ENCODE measurements at places on chromosomes 1 and 21.

DNA sequence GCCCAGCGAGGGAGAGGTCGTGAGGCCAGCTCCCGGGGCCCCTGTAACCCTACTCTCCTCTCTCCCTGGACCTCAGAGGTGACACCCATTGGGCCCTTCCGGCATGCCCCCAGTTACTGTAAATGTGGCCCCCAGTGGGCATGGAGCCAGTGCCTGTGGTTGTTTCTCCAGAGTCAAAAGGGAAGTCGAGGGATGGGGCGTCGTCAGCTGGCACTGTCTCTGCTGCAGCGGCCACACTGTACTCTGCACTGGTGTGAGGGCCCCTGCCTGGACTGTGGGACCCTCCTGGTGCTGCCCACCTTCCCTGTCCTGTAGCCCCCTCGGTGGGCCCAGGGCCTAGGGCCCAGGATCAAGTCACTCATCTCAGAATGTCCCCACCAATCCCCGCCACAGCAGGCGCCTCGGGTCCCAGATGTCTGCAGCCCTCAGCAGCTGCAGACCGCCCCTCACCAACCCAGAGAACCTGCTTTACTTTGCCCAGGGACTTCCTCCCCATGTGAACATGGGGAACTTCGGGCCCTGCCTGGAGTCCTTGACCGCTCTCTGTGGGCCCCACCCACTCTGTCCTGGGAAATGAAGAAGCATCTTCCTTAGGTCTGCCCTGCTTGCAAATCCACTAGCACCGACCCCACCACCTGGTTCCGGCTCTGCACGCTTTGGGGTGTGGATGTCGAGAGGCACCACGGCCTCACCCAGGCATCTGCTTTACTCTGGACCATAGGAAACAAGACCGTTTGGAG lies 23.7 kb upstream of the TNFRSF1B start:
- DNase-seq = no peak

DNA sequence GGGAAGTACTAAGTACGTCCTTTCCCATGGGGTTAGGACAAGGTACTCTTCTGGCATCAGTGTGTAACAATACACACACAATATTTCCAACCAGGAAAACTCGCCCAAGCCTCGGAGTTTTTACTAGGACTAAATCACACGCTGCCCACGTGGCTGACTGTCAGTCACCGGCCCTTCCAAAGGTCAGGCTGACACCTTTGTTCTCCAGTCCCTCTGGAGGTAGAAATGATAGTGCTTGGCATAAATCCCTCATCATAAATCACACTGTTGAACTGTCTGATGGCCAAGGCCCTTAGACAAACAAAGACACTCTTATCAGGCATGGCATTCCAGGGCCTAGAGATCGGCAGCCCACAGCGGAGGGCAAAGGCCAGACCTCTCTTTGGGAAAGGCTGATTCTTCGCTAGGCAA lies 16.9 kb upstream of the SLAMF9 start:
- DNase-seq = no peak

GRCh38 chr1:30525971-30526651 lies 197.3 kb downstream of the MATN1 start:
- DNase-seq = no peak

- DNase-seq = no peak
Observed at GRCh38 chr1:41444785-41445184, 39.7 kb downstream of the EDN2 start.

DNA sequence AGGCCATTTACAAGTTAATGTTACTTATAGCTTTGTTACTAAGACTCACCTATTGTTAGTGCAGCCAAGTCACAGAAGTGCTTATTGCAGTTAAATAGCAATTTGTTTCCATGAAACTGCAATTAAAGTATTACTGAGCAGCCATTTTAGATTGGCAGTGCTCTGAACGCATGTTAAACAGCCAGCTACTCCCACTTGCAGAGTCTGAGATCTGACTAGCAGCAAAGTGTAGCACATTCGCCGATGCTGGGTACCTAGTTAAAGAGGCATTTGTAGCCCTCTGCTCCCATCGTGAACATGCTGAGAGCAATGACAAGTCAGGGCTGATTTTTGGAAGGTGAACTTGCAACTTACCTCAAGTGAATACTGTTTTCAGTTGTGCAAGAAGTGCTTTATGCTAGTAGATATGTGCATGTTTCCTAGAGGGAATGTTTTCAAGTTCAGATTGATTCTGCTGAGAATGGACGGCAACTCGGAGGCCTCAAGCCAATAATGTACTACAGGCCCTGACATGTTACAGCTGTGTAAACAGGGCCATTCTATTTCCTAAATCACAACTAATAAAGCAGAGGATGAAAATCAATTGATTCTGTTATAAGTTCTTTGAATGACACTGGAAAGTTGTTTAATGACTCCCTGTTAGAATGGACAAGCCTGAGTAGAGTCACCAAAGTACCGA lies 19.8 kb downstream of the LMO4 start:
- no peak for DNase-seq

GRCh38 chr1:235068158-235069121 lies 60.2 kb downstream of the TOMM20 start:
- peak; percentile 95 for DNase-seq

GRCh38 chr1:31745096-31745945 lies 18.8 kb downstream of the ADGRB2 start:
- DNase-seq = no peak

- DNase-seq = peak; percentile 51
Observed at GRCh38 chr1:203172184-203173010, 3.2 kb downstream of the MYBPH start.

GRCh38 chr21:34619841-34620665 lies 5.1 kb upstream of the RCAN1 start:
- no peak for DNase-seq

GRCh38 chr1:41109310-41110197 lies 88.0 kb upstream of the SLFNL1 start:
- DNase-seq = peak; percentile 60

- no peak for DNase-seq
Observed at GRCh38 chr21:30482130-30482529, 2.0 kb upstream of the KRTAP19-1 start.

DNA sequence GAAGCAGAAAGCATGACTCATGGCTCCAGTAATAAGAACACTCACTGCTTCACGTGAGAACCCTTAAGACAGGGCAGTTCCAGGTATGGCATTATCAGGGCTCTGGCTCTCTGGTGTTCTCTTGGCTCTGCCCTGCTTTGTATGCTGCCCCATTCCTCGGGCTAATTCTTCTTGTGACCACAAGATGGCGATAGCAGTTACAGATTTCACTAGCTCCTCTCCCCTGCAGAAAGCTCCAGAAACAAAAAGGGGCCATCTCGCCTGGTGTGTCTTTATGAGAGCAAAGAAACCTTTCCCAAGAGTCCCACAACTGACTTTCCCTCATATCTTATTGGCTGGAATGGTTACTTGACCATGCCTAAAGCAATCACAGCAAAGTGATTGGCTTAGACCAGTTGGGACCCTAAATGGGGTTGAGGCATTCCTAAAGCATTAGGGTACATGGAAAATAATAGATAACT lies 60.1 kb downstream of the F3 start:
- DNase-seq = peak; percentile 43

DNA sequence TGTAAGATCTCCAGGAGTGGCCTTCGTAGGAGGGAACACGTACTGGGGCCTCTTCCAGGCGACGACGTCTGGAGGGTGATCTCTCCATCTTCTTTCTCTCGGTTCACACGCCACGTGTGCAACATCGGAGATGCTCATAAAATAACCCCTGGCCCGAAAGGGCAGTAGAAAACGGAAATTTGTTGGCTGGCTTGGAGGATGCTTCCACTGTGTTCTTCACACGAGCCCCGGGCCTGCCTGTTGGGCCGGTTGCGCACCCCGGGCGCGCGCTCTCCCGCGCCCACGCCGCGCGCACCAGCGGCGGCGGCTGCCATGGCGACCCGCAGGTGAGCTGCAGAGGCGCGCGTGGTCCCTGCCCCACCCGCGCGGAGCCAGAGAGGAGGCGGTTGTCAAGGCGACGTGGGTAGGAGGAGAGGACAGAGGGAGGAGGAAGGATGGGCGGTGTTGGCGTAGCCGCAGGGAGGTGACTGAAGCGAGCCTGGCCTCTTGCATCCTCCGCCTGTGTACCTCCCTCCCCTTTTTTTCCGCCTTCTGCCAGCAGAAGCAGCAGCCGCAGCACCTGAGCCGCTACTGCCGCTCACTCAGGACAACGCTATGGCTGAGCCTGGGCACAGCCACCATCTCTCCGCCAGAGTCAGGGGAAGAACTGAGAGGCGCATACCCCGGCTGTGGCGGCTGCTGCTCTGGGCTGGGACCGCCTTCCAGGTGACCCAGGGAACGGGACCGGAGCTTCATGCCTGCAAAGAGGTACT lies at the start of gene ELAPOR1:
Gene ELAPOR1, plus strand, starts transcription at position 526 of the 752 bp plus-strand sequence. Its CDS starts 69 bp downstream, at position 595.
- no peak for DNase-seq

- no peak for DNase-seq
Observed at GRCh38 chr1:51293898-51294515, 36.4 kb downstream of the TTC39A start.

DNA sequence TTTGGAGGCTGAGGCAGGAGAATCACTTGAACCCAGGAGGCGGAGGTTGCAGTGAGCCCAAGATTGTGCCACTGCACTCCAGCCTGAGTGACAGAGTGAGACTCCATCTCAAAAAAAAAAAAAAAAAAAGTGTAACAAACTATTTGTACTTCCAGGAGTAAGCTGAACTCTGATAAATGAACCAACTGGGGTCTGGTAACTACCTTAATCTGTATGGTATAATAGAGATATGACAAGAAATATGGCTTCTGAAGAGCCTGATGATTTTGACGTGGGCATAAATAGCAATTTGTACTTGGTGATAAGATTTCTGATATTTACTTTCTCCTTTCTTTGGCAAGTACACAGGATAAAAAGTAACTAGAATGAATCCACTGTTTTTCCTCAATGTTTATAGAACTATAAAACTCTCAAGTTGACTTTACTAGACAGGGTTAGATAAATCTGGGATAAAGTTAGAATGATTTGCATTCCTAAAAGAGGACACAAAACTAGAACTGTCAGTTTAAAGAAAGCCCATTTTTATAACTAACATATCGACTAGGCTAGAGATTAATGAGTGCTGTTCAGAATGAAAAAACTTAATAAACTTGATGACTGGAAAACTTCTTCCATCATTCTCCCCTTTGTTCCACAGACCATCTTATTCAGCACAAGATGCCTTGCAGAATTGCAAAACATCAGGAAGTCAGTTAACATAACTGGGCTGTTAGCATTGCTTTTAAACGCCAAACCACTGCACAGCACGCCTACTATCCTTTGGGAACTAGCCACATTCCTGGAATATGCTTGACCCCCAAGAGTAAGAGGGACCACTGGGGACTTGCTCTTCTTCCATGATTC lies 51.5 kb upstream of the EDARADD start:
- DNase-seq = no peak

- DNase-seq = no peak
Observed at GRCh38 chr21:23017989-23018388, 2019.8 kb downstream of the NCAM2 start.

DNA sequence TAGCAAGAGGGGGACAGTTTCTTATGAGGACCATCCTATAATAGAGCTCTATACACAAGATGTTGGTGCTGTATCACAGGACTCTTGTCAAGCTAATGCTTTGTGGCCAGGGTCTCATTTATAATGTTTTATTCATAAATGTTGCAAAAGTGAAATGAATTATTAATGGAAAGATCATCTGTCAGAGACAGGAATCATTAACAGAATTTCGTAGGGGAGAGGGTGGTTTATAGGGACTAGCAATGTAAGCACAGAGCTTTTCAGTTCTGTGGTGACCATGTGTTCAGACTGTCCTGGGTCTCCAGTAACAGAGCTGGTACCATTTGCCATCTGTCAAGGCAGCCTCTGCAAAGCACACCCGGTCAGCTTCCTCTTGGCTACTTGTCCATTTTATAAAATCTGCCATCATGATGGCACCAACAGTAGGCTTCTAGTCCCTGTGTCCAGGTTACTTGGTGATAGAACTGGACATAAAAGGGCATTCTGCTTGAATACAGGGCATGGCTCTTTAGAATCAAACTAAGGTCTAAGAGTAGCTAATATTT lies 36.2 kb downstream of the LPAR3 start:
- no peak for DNase-seq

DNA sequence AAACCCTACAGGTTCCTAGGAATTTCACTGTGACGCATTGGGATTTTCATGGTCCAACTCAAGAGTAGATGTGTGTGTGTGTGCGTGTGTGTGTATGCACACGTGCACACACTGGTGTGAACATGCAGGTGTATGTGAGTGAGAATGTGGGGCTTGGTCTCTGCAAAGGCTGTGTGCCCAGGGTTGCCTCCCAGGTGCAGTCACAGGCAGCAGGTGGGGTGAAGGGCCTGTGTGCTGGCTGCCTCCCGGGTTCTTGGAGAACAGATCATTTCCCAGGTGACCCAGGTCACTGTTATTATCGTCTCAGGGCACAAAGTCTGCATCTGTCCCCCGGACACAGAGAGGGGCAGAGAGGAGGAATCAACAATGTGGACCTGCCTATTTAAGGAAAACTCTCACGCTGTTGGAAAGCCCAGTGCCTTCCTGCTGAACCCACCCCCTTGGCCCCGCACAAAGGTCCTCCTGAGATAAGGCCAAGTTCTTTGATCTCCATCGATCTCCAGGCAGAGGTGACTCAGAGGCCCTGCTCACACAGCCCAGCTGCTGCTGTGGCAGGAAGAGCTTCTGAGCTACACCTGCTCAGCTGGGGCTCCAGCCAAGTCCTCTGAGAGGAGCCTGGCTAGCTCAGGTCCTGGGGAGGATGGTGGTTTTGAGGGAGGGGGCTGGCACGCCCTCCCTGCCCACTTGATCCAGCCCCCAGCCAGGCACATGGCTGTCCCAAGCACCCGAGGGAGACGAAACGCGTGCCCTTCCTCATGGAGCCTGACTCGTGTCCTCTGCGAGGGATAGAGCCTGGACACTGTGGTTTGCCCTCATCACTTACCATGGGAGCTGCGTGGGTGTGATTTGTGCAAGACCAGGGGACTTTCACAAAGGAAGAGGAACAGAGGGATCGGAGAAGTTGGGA lies 134.0 kb upstream of the ARHGEF16 start:
- DNase-seq = no peak

DNA sequence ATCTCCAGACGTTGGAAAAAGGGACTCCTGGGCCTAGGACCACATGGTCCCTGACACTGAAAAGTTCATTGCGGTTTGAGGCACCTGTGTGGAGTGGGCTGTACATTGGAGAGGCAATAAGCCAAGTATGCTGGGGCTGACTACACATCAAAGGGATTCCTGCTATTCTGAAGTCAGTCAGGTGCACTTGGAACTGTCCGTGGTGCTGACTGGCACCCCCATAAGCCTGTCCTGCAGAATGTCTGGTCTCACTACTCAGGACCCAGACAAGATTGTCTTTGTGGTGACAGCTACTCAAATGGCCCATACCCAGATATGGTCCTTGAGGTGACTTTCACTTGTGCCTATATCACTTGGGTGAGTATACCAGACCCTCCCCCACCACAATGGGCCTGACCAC lies 150.6 kb downstream of the RWDD3 start:
- DNase-seq = no peak

- no peak for DNase-seq
Observed at GRCh38 chr1:162868972-162869371, 8.0 kb upstream of the CCDC190 start.

Data from Panc1 (cell line).